ENCODE measurements at places on chromosomes 11 and 22.

- no peak for DNase-seq
Observed at GRCh38 chr11:103898065-103898464, 138.4 kb upstream of the DDI1 start.

DNA sequence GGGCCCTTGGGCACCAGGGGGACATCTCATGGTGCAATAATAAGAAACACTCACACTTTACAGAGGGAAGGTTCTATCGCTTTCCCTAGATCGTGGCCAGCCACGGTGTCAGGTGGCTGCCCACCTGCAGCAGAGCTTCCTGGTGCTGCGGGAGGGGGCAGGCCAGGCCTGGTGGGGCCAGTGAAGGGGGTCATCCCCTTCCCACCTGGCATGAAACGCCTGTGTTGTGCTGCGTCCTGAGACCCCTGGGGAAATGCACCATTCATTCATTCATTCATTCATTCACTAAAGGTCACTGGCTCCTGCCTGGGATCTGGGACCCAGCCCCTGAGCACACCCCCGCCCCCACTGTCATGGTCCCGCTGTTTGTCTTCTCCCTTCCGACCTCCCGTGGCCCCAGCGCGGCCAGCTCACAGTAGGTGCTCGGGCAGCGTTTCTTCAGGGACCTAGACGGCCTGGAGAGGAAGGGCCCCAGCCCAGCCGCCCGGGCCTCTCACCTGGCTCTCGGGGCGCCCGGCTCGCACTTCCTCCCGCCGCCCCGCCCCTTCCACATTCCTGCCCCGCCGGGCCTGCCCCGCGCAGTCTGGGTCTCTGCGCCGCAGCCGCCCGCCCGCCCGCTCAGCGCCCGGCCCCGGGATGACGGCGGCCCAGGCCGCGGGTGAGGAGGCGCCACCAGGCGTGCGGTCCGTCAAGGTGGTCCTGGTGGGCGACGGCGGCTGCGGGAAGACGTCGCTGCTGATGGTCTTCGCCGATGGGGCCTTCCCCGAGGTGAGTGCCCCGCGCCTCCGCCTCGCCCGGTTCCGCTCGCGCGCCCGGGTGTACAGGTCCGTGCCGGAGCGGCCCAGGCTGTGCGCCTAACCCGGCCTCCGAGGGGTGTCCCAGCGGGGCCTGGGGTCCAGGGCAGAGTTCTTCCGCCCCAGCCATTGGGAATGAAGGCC is at the start of gene RHOD:
RHOD (plus strand) TSS at position 581 of the 938 bp plus-strand sequence; CDS start at position 637, 56 bp downstream.
- no peak for DNase-seq

GRCh38 chr22:22810018-22810427 is 77.6 kb upstream of the IGLL5 start:
- peak; percentile 46 for DNase-seq

- no peak for DNase-seq
Observed at GRCh38 chr22:19959043-19959586, 17.5 kb upstream of the TXNRD2 start.

GRCh38 chr11:10573556-10573955 is 5.1 kb upstream of the LYVE1 start:
- DNase-seq, result no peak

DNA sequence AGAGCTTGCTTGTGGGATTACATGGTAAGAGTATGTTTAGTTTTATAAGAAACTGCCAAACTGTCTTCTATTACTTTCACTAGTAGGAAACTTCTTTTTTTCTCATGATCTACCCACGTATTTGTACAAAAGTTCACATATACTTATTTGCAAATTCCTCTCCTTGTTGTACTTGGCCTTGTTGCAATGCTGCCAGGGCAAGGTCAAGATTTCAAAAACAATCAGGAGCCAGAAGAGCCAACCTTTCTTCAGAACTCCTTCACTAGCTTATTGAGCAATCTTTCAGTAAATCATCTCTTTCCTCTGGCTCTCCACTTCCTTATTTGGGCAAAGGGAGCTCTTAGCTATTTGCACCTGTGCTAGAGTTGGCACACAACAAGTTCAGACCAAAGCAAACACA is 9.7 kb downstream of the SRSF8 start:
- DNase-seq, result no peak

- DNase-seq, result no peak
Observed at GRCh38 chr22:44151676-44152075, 29.0 kb upstream of the PARVG start.

DNA sequence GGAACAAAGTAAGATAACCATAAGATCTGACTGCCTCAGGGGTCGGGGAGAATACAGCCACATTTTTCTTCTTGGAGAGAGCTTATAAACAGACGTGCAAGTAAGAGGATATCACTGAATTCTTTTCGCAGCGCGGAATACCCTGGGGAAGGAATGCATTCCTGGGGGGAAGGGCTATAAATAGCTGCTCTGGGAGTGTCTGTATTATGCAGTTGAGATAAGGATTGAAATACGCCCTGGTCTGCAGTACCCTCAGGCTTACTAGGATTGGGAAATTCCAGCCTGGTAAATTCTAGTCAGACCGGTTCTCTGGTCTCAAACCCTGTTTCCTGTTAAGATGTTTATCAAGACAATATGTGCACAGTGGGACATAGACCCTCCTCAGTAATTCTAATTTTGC is 1491.7 kb upstream of the RAG2 start:
- no peak for DNase-seq

GRCh38 chr11:128691802-128692752 is 1.8 kb upstream of the FLI1 start:
- DNase-seq, result no peak

DNA sequence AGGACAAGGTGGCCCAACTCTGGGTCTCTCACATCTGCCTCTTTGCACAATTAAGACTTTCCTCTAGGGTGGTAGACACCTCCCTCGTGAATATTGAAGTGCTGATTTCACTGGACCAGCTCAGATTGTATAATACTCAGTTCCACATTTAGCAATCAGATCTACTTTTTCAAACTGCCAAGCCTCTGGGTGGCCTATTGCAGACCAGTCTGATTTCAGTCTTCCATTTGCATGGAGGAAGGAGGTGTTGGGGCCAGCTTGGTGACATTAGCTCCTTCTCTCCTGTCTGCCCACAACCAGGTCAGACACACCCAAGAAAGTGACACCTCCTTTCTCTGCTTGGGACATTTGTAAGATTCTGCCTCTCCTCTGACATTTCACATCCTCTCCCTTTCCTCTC is 78.2 kb downstream of the PPFIBP2 start:
- DNase-seq, result no peak

- no peak for DNase-seq
Observed at GRCh38 chr22:19878461-19879245, 24.0 kb upstream of the GNB1L start.

- DNase-seq, result no peak
Observed at GRCh38 chr22:47419239-47419638, 656.8 kb downstream of the TBC1D22A start.

GRCh38 chr11:27205250-27205649 is 157.8 kb downstream of the CCDC34 start:
- DNase-seq, result no peak

DNA sequence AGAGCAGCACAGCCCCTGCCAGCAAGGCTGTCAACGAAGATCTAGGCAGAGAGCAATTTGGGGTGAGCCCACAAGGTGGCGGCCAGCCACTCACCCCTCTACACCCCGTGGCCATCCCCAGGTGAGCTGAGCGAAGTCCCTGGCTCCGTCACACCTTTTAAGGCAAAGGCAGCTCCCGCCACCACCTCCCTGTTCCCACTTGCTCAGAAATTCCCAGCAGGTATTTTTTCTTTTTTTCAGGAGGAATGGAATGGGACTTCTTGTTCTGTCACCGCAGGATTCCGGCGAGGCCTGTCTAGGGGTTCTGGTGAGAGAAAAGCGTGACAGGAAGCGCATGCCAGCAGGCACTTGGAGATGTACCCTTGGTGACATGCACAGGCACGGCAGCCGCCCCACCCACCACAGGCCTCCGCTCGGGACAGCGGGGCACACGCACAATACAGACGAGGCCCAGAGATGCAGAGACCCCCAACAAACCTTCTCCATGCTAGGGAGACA is 10.0 kb downstream of the RPL3 start:
- no peak for DNase-seq

GRCh38 chr22:45602824-45603595 is 68.6 kb upstream of the ATXN10 start:
- DNase-seq, result no peak

GRCh38 chr11:44622721-44623258 is 57.3 kb downstream of the CD82 start:
- no peak for DNase-seq

- DNase-seq, result no peak
Observed at GRCh38 chr11:40030867-40031266, 1428.6 kb downstream of the LRRC4C start.

GRCh38 chr11:82899186-82899820 is 927 bp downstream of the PRCP start:
- no peak for DNase-seq

DNA sequence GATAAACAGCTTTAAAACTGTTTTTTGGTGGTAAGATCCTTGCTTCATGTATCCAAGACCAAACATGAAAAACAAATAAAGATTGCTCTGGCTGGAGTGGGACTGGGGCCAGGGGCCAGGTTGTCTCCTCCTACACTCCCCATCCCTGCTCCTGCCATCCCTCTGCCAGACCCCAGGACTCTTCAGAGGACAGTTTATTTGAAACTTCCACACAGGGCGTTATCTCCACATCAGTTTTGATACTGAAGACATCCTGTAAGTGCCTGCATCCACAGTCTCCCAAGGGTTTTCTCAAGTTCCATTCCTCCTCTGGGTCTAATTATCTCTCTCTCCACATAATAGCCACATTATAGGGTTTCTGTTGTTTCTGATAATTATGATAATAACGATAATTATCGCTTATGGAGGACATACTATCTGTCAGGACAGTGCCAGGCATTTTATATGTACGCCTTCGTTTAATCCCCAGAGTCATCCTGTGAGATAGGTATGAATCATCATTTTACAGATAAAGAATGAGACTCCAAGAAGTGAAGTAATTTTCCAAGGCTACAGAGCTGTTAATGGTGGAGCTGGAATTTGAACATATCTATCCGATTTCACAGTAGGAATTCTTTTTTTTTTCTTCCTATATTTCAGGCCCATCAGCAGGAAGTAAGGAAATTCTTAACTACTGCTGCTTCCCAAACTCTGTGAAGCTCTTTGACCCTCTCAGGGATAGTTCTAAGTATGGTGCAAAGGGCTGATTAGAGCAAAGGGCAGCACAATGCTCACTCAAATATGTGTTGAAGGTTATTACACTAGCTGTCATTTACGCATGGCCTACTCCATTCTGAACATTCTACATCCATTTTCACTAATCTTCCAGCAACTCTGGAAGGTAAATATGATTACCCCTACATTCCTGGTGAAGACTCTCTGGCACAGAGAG is 488.0 kb upstream of the CCDC90B start:
- DNase-seq, result no peak

DNA sequence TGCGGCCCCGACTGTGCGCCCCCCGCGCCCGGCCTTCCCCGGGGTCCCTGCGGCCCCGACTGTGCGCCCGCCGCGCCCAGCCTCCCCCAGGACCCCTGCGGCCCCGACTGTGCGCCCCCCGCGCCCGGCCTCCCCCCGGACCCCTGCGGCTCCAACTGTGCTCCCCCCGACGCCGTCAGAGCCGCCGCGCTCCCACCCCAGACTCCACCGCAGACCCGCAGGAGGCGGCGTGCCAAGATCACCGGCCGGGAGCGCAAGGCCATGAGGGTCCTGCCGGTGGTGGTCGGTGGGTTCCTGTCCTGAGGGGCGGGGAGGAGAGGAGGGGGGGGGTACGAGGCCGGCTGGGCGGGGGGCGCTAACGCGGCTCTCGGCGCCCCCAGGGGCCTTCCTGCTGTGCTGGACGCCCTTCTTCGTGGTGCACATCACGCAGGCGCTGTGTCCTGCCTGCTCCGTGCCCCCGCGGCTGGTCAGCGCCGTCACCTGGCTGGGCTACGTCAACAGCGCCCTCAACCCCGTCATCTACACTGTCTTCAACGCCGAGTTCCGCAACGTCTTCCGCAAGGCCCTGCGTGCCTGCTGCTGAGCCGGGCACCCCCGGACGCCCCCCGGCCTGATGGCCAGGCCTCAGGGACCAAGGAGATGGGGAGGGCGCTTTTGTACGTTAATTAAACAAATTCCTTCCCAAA is 3.1 kb downstream of the DRD4 start:
- no peak for DNase-seq

DNA sequence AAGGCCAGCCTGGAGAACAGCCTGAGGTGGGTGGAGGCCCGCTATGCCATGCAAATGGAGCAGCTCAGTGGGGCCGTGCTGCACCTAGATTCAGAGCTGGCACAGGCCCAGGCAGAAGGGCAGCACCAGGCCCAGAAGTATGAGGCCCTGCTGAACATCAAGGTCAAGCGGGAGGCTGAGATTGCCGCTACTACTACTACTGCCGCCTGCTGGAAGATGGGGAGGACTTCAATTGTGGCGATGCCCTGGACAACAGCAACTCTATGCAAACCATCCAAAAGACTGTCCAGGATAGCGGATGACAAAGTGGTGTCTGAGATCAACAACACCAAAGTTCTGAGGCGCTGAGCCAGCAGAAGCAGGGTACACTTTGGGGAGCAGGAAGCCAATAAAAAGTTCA is 3.1 kb upstream of the TMEM218 start:
- DNase-seq, result no peak

- no peak for DNase-seq
Observed at GRCh38 chr11:91902312-91902711, 322.3 kb upstream of the FAT3 start.

GRCh38 chr22:38016182-38017151 is 32.1 kb upstream of the SOX10 start:
- DNase-seq, result no peak

GRCh38 chr22:48253136-48253535 is 1490.7 kb downstream of the TBC1D22A start:
- no peak for DNase-seq

GRCh38 chr11:76919467-76919866 is 58.7 kb downstream of the ACER3 start:
- DNase-seq, result no peak

DNA sequence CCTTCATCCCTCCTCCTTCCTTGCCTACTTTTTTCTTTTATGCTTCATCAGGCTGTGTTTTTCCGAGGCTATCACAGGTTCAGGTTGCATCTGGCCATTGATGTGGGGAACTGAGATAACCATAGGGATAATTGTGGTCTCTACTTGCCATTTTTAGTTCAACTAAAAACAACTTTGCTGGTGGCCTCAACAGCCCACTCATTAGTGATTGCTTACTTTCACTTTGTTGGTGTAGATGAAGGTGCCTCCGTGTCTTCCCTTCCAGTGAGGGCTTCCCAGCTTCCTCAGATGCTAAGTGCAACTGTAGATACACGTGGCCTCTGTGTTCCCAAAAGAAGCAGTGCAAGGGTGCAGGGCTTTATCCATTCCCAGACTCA is 35.0 kb downstream of the KCNJ1 start:
- no peak for DNase-seq

GRCh38 chr11:1081601-1082311 is 7.1 kb downstream of the MUC2 start:
- no peak for DNase-seq

GRCh38 chr11:73113426-73113825 is 28.7 kb downstream of the FCHSD2 start:
- DNase-seq, result no peak

GRCh38 chr11:78332174-78332866 is 85.3 kb downstream of the GAB2 start:
- no peak for DNase-seq

DNA sequence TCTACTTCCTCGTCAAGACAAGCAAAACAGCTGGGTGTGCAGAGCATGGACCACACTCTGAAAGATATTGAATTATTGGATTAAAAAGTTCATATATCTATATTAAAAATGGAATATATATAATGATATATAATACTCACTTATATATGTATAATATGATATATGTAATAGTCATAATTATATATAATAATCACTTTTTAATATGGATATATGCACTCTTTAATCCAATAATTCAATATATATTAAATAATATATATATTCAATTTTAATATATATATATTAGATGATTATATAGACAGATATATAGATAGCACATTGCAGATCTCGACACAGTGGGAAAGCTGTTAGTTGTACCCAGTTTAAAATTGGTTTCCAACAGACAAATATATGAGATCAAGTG is 182.1 kb upstream of the CARD18 start:
- DNase-seq, result no peak
